Activated effector memory CD4-positive, alpha-beta T cell treated with Interleukin-2 at 50 U/mL for 16 hours (primary cell): ENCODE measurements at places on chromosomes 1 and 21.

- no peak for DNase-seq
These were observed 659.0 kb downstream of the PTPRC start for GRCh38 chr1:199297887-199298286.

GRCh38 chr21:38804789-38805327 is 871 bp upstream of the ETS2 start:
- no peak for DNase-seq

DNA sequence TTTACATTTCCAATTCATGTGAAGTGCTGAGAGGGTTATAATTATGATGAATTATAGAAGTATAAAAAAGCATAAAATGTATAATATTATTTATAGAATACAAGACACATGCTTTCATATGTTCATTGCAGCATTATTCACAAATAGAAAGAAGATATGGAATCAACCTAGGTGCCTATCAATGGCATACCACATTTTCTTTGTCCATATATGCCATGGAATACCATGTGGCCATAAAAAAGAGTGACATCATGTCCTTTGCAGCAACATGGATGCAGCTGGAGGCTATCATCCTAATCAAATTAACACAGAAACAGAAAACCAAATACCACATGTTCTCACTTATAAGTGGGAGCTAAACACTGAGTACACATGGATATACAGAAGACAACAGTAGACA is 85.1 kb upstream of the C1orf105 start:
- DNase-seq: no peak

DNA sequence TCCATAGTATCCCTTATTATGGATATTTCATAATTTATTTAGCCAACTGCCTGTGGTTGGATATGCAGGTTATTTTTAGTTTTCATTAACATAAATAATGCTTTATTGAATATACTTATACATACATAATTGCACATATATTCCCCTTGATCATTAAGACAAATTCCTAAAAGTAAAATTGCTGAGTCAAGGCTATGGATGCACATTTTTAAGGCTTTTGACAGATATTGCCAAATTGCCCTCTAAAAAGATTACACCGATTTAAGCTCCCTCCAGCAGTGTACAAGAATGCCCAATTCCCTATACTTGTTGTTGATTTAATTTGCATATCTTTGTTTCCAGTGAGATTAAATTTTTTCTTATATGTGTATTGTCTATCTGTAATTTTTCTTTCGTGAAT is 176.7 kb downstream of the C1orf94 start:
- no peak for DNase-seq

DNA sequence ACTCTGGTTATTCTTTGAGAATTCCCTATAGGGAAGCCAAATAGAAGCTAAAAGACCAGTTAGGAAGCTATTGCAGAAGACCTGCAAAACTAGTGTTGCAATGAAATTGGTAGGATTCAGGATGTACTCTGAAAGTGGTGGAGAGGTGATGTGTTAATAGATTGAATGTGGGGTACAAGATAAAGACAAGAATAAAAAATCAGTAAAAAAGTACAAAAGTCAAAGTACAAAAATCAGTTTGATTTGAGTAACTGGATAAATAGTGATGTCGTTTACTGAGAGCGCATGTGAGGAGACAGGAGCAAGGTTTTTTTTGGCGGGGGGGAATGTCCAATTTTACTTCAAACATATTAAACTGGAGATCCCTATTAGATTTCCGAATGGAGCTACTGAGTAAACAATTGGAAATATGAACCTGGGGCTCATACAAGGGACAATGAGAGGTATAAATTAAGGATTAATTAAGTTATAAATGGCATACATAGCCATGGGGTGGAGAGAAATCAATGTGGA is 2.5 kb upstream of the DCAF8 start:
- no peak for DNase-seq

DNA sequence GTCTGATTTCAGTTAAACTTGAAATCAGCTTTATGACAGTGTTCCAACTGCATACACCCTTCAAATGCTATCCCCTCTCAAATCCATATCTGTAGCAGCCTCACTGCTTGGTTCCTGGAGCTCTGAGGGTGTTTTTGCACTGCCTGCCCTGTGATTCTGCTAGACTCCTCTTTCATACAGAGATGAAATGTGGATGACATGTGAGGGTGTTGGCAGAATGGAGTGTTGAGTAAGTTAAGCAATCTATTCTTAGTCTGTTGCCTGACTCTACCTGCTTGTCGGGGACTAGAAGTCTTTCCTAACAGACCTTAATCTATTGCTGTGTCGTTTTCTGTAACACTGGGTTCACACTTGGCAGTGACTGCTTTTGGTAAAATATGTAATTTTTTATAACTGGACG is 9.8 kb downstream of the IGSF5 start:
- no peak for DNase-seq

- no peak for DNase-seq
These were observed 15.9 kb upstream of the PPP2R5A start for GRCh38 chr1:212269306-212269705.

- no peak for DNase-seq
These were observed 12.0 kb upstream of the KCNE2 start for GRCh38 chr21:34351786-34352241.

GRCh38 chr1:245091818-245092637 is 62.8 kb upstream of the KIF26B start:
- DNase-seq: no peak

GRCh38 chr1:235429143-235429542 is 61.9 kb downstream of the TBCE start:
- DNase-seq: no peak

DNA sequence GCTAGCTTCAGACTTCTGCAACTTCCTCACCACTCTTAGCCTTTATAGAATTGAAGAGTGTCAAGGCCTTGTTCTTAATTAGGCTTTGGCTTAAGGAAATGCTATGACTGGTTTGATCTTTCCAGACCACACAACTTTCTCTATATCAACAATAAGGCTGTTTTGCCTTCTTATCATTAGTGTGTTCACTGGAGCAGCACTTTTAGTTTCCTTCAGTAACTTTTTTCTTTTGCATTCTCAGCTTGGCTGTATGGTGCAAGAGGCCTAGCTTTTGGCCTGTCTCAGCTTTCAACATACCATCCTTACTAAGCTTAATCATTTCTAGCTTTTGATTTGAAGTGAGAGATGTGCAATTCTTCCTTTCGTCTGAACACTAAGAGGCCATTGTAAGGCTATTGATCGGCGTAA is 8.6 kb downstream of the PRKACB start:
- DNase-seq: no peak

DNA sequence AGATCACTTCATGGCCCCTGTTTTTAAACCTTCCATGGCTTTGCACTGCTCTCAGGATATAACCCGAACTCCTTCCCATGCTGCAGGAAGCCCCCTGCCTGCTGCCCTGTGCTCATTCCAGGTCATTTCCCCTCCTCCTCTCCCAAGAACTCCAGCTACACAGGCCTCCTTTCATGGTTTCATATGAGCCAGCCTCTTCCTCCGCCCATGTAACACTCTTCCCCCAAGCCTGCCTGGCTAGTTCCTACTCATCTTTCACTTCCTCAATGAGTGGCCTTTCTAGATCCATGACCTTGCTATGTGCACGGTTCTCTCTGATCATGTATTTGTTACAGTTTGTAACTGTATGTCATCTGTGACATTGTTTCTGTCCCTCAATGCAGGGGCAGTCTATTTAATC is 3.1 kb upstream of the NCF2 start:
- no peak for DNase-seq

- DNase-seq: no peak
These were observed 52.6 kb upstream of the RBM15 start for GRCh38 chr1:110286564-110286963.

DNA sequence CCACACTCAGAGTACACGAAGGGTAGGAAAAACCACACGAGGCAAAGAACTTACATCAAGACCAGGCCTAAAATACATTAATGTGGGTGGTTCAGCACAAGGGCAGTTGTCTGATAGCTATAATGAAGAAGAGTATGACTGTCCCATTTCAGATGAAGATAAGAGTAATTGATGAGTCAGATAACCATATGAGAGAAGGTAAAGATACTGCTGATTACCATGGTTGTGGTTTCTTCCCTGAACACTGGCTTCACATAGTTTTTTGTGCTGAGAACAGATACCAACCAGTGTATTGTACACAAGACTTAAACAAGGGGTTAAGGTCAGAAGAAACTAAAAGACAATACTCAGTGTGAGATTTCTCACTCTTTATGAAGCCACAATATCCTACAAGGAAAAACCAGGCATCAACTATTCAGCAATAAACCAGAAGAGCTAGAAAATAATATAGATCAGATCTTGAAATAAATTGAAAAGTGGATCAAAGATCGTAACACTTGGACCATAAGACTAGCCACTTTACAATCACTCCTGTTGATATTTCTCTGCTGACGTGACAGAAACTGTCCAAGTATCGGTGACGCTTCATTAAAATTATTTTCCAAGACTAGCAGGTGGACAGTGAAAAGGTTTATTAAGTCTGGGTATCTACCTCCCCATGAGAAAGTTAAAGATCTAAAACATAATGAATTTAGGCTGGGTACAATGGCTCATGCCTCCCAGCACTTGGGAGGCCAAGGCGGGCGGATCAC is 28.6 kb downstream of the PUM1 start:
- no peak for DNase-seq

DNA sequence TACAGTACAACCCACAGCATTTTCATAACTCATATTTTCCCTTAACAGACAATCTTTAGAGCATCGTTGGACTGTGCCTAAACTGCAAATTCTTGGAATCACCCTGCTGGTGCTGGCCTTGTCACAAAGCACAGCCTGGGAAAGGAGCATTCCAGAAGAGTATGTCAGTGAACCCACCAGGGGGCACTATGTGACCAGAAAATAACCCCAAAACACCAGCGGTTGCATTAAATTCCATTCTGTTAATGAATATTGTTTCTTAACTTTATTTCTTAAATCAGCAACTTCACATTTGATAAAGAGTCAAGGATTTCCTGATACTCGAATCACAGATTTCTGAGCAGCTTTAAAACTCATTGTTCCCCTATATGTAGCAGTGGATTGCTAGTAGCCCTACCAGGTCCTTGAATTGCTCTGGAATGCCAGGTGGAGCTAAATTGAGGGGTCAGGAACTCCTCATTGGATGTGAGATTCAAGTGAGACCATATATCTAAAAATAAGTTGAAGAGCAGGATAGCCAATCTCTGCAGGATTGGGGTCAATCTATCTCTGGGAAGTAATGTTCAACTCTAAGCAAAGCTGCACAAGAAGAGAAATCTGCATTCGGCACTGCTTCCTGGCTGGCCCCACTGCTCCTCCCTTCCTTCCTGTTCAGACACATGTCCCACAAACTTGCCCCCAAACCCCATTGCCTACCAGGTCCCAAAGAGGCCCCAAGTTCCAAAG is 12.7 kb upstream of the RAB4A start:
- peak; percentile 36 for DNase-seq
